ENCODE measurements at places on chromosomes 3 and 15.

DNA sequence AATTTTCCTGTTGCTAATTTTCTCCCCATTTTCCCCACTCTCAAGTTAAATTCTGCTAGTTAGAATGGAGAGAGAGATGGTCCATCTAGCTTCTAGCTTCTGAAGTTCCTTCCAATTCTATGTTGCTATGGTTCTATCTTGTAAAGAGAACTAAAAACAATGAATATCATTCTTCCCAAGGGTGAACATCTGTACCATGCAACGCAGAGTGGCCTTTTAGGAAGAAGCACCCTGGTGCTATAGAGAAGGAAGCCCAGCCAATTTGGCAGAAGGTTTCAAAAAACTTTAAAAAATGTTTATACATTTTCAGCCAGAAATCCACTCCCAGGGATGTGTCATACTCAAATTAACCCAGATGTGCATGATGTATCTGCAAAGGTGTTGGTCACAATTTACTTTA is 149.1 kb downstream of the SEMA6D start:
- H3K4me3 ChIP-seq, result no peak overlapping the region
- no peak for DNase-seq
- H3K27ac ChIP-seq, result no peak overlapping the region
- H3K4me1 ChIP-seq, result no peaks in the 10 kb centered on the region

DNA sequence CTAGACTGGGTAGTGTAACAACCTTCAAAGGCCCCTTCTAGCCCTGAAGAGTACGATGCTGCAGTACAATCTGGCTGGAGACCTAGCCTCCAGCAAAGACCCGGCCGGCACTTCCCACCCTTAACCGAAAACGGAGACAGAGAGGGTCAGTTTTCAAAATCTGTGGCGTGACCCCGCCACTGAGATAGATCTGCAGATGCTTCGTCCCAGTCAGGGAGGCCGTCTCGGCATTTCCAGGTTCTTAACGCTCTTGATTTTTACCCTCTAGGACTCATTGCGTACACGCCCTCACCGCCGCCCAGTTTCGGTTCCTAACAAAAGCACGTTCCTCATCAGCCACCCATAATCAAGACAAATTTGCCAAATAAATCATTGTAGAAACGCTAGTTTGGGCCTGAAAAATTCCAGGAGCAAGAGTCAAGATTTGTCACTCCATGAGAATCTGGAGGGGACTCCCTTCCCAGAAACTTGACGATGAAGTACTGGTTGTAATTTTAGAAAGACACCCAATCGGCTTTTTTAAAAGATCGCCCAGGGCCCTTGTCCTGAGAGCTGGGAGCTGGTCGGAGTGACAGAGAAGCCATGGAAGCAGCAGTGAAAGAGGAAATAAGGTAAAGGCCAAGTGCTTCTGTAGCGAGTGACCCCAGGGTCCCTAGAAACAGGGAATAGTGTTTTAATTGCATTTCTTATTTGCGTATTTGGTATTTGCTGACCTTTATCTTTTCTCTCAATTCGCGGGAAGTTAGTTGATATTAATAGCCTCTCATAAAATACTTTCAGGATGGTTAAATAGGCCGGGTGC is 868 bp upstream of the TMEM87A start:
- peak overlapping the region; percentile 98 for H3K4me3 ChIP-seq
- peaks cover 7% of the 10 kb centered on the region for H3K36me3 ChIP-seq
- peak overlapping the region; percentile 99 for H3K27ac ChIP-seq
- H3K4me1 ChIP-seq, result peaks cover 37% of the 10 kb centered on the region

GRCh38 chr15:84586696-84587095 is 14.1 kb upstream of the ZSCAN2 start:
- no peak overlapping the region for H3K4me3 ChIP-seq
- no peak overlapping the region for H3K27ac ChIP-seq
- no peaks in the 10 kb centered on the region for H3K36me3 ChIP-seq
- H3K27me3 ChIP-seq, result peaks cover 4% of the 10 kb centered on the region
- no peak for DNase-seq

GRCh38 chr3:57596495-57597126 is 533 bp downstream of the ARF4 start:
- peaks cover 34% of the 10 kb centered on the region for H3K36me3 ChIP-seq
- H3K27me3 ChIP-seq, result no peaks in the 10 kb centered on the region
- peak; percentile 64 for DNase-seq
- H3K4me3 ChIP-seq, result peak overlapping the region; percentile 94
- peak overlapping the region; percentile 100 for H3K27ac ChIP-seq
- peaks cover 40% of the 10 kb centered on the region for H3K4me1 ChIP-seq

Data from activated naive CD8-positive, alpha-beta T cell treated with anti-CD3 and anti-CD28 coated beads for 36 hours (primary cell).